Activated CD8-positive, alpha-beta T cell treated with anti-CD3 and anti-CD28 coated beads, Interleukin-2, amount 10 ng/mL, durations not matched to agents 7 days and 5 days (primary cell): ENCODE measurements at places on chromosomes 7 and 10.
A peak's percentile ranks its signal among the peaks of the same experiment; 100 is the strongest.

DNA sequence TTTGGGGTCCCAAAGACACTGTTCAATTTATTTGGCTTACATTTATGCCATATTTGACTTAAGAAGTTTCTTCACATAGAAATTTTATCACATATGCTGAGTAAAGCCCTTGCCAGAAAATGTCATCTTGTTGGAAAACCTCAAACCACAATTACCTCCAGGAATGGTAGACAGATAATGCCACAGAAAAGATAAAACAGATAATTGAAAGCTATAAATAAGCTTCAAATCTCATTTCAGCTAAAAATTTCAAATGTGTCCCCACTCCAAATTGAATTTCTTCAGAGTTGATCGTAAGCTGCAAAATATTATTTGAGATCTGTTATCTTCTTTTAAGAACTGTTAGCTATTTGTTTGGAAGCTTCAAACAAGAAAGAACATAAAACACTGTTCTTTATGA, 176.4 kb upstream of the PTN start:
- DNase-seq: no peak
- no peaks in the 10 kb centered on the region for H3K27me3 ChIP-seq
- H3K4me3 ChIP-seq: no peak overlapping the region

- no peak for DNase-seq
- H3K27me3 ChIP-seq: peaks cover 42% of the 10 kb centered on the region
- peaks cover 20% of the 10 kb centered on the region for H3K4me1 ChIP-seq
- H3K4me3 ChIP-seq: no peak overlapping the region
- H3K27ac ChIP-seq: no peak overlapping the region
Measured at GRCh38 chr7:128172151-128172550, 68.9 kb upstream of the LEP start.

GRCh38 chr7:143258831-143259230, 4.4 kb upstream of the GSTK1 start:
- no peaks in the 10 kb centered on the region for H3K27me3 ChIP-seq
- peaks cover 52% of the 10 kb centered on the region for H3K4me1 ChIP-seq
- H3K27ac ChIP-seq: peak overlapping the region; percentile 67

DNA sequence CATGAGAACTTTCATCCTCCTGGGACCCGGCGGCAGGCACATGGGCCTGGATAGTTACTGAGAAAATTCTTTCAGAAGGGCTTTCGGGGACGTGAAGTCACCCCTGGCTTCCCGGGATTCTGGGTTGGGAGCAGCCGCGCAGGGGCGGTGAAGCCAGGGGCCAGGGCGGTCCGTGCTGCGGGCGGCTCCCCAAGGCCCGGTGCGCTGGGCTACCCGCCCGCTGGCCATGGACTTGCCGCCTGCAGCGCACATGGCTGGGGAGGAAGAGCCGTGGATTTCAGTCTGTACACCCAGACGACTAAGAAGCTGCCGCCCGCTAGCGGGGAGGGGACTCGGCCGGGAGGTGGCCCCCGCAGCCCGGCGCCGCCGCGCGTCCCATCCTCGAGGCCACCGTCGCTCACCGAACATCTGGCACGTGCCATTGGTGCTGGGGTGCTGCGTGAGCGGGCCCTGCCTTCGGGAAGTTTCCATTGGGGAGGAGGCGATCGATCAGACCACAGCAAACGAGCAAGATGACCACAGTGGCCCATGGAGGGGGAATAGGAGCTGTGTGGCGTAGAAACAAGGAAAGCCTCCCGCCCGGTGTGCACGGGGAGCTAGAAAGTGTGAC, 64.5 kb downstream of the TMEM209 start:
- H3K27me3 ChIP-seq: peaks cover 19% of the 10 kb centered on the region
- peak overlapping the region; percentile 28 for H3K4me3 ChIP-seq
- H3K27ac ChIP-seq: no peak overlapping the region
- no peak for DNase-seq
- H3K36me3 ChIP-seq: peaks cover 17% of the 10 kb centered on the region

GRCh38 chr7:33276325-33276724, 147.0 kb downstream of the BBS9 start:
- DNase-seq: no peak
- no peak overlapping the region for H3K4me3 ChIP-seq
- no peak overlapping the region for H3K27ac ChIP-seq
- no peaks in the 10 kb centered on the region for H3K4me1 ChIP-seq
